ENCODE measurements at places on chromosomes 6 and 20.

GRCh38 chr20:49712118-49712517 lies 1.6 kb downstream of the B4GALT5 start:
- DNase-seq: no peak

- DNase-seq: no peak
These were observed 45.9 kb upstream of the FLRT3 start for GRCh38 chr20:14383335-14383734.

DNA sequence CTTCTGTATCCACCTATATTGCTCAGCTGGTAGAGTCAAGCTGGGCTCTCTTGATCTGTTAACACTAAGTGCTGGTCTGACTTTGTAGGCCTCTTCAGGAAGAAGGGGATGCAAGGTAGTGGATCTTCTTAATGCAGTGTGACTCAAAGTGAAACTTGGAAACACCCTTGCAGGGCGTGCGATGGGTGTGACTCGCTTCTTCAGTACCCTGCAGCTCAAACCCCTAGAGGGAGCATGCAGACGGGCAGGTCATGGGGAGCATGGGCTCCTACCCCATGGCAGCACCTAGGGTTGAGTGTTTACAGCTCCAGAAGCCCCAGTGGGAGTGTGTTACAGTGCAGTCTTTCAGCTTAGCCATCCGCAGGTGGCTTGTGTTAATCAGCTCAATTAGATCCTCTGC lies 757 bp upstream of the SAMD3 start:
- DNase-seq: no peak

- no peak for DNase-seq
These were observed 56.1 kb downstream of the SYNJ2 start for GRCh38 chr6:158037771-158038170.

DNA sequence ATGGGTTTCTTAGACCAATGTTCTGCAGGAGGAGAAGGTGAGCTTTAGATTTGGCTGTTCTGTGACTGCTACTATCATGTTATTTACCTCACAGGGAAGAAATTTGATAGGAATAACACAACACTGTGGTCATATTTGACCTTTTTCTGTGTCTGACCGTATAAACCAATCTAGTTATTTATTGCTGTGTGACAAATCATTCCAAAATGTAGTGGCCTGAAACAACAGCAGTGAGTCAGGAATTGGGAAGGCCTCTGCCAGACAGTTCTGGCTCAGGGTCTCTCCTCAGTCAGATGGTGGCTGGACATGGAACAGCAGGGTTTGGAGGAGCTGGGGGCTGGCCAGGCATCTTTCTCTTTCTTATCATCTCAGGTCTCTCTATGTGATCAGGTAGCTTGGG lies 33.0 kb downstream of the RIPOR2 start:
- DNase-seq: no peak

DNA sequence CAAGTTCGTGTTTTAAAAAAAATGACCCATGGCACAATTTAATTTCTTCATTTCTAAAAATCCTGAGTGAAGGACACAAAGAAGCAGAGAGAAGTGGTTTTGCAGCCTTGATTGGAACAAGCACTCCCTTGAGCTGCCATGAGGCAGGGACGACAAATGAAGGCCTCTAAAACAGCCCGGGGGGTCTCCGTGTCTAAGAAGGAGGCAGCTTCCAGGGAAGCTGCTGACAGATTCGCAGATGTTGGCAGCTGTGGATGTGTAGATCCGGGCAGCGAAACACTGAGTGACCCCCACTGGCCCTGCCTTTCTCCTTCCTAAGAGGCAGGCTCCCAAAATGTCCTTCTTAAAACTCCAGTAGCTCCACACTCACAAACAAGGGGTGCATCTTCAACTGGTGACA lies 9.6 kb upstream of the LBP start:
- DNase-seq: no peak

DNA sequence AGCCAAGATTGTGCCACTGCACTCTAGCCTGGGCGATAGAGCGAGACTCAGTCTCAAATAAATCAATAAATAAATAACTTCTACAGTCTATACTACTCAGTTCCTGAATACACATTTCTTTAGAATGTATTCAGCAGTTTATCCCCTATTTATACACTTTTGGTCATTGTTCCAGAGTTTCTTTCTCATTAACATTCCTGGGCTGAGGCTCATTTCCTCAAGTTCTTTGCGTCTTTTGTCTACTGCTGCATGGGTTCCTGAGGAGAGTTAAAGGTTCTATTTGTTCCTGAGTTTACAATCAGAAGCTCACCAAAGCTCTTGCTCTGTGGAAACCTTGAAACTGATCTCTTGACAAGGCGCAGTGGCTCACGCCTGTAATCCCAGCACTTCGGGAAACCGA lies 37.7 kb upstream of the SASH1 start:
- DNase-seq: no peak

- DNase-seq: no peak
These were observed 490.4 kb downstream of the CDKAL1 start for GRCh38 chr6:21024616-21025015.

GRCh38 chr6:816510-817084 lies 123.7 kb upstream of the EXOC2 start:
- DNase-seq: no peak

DNA sequence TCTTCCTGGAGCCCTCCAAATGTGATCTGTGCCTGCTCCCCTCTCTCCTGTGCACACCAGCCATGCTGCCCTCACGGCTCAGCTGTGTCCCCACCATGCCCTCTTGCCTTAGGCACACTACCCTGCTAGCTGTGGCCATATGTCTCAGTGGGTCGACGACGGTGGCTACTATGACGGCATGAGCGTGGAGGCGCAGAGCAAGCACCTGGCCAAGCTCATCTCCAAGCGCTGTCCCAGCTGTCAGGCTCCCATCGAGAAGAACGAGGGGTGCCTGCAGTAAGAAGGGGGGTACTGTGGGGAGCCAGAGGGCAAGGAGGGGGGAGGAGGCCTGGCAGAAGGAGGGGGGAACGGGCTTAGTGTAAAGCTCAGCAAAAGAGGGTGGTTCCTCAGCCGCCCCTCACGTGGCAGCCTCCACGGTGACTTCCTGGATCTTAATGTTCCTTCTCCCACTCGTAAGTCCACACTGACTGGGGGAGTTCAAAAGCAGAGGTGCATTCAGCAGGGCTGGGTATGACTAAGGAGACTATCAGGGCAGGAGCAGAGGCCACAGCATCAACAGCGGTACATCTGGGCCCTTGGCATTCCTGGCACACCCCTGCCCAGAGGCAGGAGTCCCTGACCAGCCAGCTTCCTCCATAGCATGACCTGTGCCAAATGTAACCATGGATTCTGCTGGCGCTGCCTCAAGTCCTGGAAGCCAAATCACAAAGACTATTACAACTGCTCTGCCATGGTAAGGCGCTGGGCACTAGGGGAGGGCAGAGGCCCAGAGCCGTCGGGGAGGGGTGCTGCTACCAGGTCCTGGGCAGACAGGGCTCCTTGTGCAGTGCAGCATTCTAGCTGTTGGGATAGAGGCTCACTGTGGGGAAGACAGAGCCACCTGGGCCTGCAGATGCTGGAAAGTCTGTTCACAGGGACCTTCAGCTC lies 8.0 kb downstream of the DNPH1 start:
- no peak for DNase-seq

DNA sequence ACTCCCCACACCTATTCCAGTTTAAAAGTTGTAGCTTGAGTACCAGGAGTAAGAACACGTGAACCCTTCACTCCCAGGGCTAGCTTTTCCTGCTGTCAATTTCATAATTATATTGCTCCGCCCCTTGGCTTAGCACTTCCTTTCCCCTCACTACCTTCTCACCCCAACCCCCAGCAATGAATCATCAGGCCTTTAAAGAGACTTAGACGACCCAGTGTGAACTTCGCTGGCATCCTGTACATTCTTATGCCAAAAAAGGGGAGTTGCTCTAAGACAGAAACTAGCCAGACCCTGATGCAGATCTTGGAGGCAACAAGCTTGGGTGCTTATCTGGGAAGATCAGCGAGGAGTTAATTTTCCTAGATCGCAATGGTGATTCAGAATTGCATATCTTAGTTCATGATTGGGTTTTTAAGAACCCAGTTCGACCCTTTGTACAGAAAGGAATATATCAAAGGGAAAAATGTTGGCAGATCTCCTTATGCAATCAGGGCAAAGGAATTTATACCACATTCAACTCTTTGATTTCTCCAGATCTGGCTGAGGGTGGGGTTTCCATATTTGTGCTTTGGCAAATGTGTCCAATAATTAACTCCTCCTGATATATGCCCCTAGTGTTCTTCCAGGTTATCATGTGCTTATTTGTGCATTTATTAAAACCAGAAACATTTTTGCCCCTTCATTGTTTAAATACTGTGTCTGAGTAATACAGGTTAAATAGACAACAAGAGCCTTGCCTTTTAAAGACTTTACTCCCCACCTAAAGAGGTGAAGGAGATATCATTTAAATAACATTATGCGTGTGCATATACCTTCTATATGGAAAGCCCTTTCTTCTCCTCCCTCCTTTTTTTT lies 8.1 kb upstream of the ATXN1 start:
- DNase-seq: no peak

GRCh38 chr6:169725125-169726048 lies 1.1 kb upstream of the PHF10 start:
- no peak for DNase-seq

GRCh38 chr6:1396952-1397868 lies 7.8 kb downstream of the FOXF2 start:
- no peak for DNase-seq

GRCh38 chr6:1916334-1917070 lies 306.8 kb downstream of the FOXC1 start:
- DNase-seq: no peak

GRCh38 chr20:33827634-33828325 lies 16.6 kb downstream of the CHMP4B start:
- no peak for DNase-seq

GRCh38 chr6:22432060-22432459 lies 135.2 kb upstream of the PRL start:
- no peak for DNase-seq

- DNase-seq: no peak
These were observed 98.2 kb downstream of the THBS2 start for GRCh38 chr6:169155481-169155880.

DNA sequence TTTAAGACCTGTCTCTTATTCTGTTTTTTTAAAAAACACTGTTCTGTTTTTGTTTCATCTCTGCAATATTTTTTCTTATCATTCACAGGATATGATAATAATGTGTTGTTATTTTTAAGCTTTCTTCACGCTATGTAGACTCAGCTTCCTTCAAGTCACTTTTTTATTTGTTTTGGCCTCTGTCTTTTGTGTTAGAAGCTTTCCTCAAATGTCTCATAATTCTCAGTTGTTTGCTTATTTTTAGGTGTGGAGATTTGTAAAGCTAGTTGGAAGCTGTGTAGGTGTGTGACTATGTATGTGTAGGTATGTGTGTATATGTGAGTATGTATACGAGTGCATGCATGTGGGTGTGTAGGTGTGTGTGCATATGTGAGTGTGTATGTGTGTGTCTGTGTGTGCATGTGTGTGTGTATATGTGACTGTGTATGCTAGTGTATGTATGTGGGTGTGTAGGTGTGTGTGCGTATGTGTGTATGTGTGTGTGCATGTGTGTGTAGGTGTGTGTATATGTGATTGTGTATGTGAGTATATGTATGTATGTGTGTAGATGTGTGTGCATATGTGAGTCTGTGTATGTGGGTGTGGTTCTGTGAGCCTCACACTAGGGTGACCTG lies 16.3 kb upstream of the VEGFA start:
- no peak for DNase-seq

GRCh38 chr6:108896111-108896661 lies 48.0 kb downstream of the ARMC2 start:
- DNase-seq: no peak

DNA sequence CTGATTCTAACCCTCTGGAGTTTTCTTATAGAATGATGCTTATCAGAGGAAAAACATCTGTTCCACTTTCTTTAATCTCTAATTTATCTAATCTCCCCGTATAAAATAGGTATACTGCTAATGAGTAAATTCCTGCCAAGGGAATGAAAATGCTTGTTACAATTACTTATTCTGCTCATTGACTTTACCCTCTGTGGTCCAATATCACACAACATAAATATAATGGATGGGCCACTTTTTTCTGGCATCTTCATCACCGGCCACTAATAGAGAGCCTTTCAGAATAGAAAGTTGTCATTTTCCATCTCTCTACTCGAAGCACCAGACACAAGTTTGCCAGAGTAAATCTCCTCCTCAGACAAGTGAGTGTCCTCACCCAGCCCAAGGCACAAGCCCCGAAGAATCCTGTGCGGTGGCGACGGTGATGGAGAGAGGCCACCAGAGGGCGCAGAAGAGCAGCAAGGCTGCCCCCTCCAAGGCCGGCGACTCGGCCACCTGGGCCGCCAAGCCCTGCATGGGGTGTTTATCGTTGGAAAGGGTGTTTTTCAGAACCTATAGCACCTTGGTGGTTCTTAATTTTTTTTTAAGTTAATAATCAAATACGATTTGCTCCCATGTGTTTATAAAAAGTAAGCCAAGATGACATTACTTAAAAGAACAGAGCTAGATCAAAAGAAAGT lies 212.9 kb upstream of the ARID1B start:
- peak; percentile 41 for DNase-seq

- no peak for DNase-seq
These were observed 109.8 kb upstream of the MAN1A1 start for GRCh38 chr6:119459207-119459974.

All from NCI-H1092 (cell line).